Right renal pelvis (tissue), 4 donors: ENCODE measurements at places on chromosomes 4 and X.
A peak's percentile ranks its signal among the peaks of the same experiment; 100 is the strongest.

GRCh38 chr4:65624651-65625050 is 45.6 kb downstream of the EPHA5 start:
- DNase-seq = no peak

DNA sequence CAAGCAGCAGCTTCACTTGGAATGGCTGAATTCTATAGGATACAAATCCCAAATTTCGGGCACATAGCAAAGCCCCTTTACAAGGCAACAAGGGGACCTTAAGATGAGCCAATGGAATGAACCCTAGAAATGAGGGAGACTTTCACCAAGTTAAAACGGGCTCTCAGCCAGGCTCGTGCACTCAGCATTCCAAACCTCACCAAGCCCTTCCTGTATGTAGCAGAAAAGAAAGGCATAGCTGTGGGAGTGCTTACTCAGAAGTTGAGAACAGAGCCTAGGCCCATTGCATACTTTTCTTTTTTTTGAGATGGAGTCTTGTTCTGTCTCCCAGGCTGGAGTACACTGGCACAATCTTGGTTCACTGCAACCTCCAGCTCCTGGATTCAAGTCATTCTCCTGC is 10.8 kb upstream of the HERC5 start:
- no peak for DNase-seq

- DNase-seq = no peak
These were observed 19.3 kb downstream of the IQCM start for GRCh38 chr4:149796381-149796780.

DNA sequence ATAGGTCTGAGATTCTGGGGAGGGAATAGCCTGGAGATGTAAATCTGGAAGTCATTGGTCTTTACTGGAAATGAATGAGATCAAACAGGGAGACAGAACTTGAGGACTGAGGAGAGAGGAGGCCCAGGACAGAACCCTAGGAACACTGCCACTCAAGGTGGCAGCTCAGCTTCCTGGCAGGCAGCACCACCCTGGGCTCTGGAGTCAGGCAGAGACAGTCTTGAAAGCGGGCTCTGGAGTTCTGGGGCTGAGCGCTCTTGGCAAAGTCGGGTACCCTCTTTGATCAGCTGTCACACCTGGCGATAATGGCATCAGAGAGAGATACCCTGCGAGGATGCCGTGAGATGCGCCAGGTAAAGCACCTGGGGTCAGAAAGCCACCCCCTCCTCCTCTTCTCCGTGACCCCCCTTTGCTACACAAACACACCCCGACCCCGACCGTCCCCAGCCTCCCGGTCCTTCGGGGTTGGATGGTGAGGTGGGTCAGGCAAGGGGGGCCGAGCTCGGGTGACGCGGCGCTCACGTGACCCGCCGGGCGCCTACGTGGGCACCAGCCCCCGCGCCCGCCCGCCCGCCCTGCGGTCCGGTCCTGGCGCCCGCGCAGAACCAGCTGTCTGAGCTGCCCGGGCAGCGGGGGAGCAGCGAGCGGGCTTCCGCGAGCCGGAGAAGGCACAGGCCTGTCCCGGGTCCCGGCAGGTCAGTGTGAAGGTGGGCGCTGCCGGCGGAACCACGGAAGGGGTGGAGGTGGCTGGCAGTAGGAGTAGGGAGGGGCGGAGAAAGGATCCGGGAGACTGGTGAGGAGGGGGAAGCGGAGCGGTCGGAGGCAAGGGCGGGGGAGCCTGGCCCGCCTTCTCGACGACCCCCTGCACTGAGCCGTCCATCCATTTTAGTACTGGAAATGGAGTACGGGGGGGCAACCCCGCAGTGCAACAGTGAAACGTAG is at the start of gene TCEAL3:
Gene TCEAL3, plus strand, starts transcription at position 600 of the 942 bp plus-strand sequence. CDS start 1,102 bp downstream, outside the sequence.
- DNase-seq = no peak

DNA sequence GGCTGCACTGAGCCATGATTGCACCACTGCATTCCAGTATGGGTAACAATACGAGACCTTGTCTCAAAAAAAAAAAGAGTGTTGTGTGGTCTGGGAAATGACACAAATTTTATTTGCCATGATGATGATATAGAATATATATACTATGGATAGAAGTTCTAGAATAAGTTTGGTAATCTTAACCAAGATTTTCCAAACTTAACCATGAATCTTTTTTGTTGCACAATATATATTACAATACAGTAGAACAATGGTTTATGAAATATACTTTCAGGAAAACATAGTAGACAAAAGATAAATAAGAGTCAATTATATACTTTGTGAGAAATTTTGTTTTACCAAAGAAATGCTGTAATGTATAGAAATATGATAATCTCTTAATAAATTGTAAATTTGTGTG is 34.8 kb downstream of the MFSD8 start:
- DNase-seq = no peak

GRCh38 chrX:138856881-138857604 is 145.5 kb upstream of the FGF13 start:
- DNase-seq = no peak

DNA sequence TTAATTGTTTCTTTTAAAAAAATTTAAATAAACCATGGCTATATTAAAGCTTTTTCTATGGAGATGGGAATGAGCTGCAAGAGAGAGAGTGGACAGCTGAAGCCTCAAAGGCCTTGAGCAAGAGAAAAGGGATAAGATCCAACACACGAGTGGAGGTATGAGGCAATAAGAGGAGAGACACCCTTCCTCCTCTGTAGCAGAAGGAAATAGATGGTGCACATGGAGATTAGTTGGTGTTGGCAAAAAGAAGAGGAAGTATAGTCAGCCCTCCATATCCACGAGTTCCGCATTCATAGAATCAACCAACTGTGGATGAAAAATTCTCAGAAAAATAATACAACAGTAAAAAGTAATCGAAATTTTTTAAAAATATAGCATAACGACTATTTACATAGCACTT is 3.2 kb downstream of the CXorf38 start:
- DNase-seq = no peak

DNA sequence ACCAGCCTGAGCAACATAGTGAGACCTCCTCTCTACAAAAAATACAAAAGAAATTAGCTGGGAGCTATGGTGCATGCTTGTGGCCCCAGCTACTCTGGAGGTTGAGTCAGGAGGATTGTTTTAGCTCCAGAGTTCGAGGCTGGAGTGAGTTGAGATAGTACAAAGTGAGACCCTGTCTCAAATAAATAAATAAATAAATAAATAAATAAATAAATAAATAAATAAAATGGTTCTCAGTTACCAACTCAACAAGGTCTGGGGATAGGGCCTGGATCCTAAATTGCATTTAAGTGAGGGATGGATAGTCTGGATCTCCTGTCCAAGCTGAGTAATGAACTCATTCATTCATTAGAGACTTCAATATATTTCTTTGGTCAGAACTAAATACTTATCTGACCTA is 115.7 kb upstream of the IL1RAPL2 start:
- DNase-seq = no peak

GRCh38 chr4:146465628-146466027 is 56.1 kb downstream of the SLC10A7 start:
- DNase-seq = no peak

DNA sequence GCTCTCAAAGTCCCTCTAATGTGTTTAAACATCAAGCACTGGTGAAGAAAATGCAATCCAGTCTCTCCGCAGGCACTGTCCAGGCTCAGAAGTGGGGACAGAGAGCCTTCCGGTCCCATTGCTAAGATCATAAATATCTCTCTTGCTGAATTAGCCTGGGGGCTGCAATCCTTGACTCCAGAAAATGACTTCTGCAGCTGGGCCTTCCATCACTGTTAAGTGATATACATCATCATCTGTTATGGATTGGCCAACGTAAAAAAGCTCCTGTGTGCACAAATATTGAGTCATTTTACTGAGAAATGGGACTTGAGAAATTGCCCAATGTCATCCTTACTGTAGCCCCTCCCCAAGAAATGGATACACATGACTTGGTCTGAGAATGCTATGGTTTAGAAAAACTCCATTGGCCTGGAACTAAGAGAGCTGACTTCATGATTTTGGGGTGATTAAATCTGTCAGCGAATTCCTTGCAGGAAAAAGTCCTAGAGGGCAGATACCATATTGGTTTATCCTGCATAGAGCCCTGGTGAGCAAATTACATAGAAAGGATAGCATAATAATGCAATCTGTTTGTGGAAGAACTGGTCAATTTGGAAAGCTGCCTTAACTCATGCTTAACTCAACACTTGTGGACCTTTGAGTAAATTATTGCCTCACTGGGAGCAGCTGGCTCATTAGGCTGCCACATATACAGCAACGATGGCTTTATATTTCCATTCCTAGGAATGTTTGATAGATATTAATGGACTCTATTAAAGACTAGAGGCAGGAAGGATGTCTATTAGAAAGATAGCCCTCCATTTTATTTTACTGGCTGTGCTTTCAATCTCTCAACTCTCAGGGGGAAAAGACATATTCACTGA is 346.1 kb downstream of the GBA3 start:
- DNase-seq = no peak

DNA sequence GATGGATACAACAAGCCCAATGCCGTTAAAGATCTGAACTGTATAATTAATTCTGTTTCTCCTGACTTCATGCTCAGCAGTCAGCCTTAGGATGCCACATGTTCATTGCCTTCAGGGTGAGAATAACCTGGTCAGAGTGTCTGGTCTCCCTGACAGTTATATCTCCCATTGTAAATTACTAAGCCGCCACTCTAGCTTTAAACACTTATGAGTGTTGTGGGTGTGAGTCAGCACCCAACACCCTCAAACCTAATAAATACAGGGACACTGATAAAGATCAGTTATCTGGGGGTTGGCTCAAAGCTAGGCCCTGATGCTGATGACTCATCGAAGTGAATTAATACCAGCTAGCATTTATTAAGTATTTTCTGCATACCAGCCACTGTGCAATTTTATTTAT is 64.9 kb upstream of the DYNLT3 start:
- DNase-seq = no peak

- no peak for DNase-seq
These were observed 14.7 kb downstream of the WDR44 start for GRCh38 chrX:118360429-118361125.

- no peak for DNase-seq
These were observed 240.8 kb upstream of the PPARGC1A start for GRCh38 chr4:24130637-24131036.

DNA sequence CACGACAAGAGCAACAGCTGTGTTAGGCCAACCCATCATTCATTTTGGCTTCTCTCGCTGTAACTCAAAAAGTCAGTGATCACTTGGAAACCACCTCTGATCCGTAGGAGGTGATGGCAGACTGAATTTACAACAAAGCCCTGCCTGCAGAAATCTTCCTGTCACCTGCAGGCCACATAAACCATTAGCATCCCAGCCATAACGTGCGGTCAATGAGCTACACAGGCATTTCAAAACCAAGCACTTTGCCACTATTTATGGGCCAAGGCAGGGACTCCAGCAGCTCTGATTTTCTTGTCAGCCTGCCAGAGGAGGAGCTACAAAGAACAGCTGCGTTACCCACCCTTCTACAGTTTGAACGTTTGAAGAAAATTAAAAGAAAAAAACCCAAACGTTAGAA is 228.1 kb upstream of the PPARGC1A start:
- no peak for DNase-seq

DNA sequence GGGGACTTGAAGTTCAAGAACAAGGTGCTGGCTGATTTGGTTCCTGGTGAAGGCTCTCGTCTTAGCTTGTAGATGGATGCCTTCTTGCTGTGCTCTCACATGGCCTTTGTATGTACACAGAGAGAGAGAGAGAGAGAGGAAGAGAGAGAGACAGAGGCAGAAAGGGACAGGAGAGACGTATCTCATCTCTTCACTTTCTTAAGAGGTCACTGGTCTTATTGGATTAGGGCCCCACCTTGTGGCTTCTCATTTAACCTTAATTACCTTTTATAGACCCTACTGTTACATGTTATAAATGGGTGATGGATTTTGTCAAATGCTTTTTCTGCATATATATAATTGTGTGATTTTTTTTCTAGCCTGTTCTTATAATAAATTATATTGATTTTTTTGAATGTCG is 1444.2 kb downstream of the ADGRL3 start:
- peak; percentile 3 for DNase-seq

DNA sequence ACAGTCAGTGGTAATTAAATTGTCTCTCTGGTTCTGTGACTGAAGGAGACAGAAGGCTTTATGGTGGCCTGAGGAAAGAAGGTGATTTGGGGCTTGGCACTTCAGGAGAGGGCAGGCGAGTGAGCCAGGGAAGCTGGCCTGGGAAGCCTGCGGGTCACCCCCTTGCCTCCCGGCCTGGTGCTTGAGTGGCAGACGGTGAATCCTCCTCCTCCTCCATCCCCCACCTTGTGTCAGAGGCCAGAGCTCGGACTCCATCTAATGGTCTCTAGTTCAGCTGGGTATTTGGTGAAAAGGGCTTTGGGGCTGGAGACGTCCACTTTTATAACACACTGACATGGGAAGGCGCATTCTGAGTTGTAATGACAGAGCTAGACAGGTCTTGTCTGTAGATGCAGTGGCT is 8.7 kb downstream of the TMEM187 start:
- no peak for DNase-seq

DNA sequence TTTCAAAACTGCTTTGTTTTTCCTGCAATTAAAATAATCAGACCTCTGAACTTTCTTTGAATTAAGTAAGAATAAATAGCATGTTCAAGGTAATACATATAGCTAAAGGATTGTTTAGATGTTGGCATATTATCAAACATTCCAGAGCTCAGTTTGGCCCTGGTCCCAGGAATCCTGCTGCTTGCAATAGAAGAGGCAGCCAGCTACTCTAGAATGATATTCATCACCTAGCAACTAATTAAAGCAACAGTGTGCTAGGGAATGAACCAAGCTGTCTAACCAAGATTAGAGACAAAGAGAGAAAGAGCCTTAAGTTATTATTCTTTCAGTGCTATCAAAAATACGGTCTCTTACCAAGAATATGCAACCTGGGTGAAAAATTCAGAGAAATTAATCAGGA is 460.9 kb downstream of the GABRG1 start:
- peak; percentile 10 for DNase-seq

GRCh38 chrX:32185160-32185559 is 1026.2 kb downstream of the DMD start:
- DNase-seq = no peak

DNA sequence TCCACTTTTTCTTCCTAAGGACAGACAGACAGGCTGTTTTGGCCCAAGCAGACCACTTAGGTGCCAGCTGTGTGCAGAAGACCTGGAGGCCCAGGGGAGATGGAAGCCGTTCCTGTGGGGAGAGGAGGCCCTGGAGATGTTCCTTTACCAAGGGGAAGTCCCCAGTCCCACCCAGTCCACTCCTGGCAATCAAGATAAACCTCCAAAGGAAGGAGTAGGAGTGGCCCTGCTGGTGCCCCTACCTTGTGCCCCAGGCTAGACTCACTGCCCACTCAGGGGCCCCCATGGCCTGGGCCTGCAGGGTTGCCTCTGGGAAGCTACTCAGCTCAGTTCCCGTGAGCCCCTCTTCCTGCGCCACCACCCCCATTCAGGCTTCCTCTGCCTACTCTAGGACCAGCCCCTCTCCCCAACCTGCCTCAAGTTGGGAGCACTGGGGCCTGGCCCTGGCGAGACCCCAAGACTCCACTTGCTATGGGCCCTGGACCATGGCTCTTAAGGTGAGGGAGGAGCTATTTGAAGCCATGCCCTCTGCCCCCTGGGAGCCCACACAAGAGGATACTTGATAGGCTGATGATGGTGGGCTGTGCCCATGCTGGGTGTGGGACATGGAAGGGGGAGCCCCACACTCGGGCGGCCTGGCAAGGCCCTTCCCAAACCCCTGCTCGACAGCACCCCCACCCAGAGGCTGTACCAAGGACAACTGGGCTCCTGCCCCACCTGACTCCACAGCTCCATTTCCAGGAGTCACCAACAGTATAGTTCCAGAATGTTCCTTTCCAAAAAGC is 24.8 kb upstream of the RNF4 start:
- DNase-seq = no peak

- DNase-seq = no peak
These were observed 103.7 kb upstream of the MAML3 start for GRCh38 chr4:140257461-140258305.
